ENCODE measurements at places on chromosomes 2 and 18.

- no peak for DNase-seq
Measured at GRCh38 chr2:104434318-104434792, 419.6 kb upstream of the POU3F3 start.

- no peak for DNase-seq
Measured at GRCh38 chr2:222952204-222952603, 91.4 kb downstream of the ACSL3 start.

GRCh38 chr18:3985664-3986063 is 469.4 kb downstream of the DLGAP1 start:
- DNase-seq: no peak

- DNase-seq: no peak
Measured at GRCh38 chr2:218816561-218817011, 15.0 kb downstream of the PRKAG3 start.

DNA sequence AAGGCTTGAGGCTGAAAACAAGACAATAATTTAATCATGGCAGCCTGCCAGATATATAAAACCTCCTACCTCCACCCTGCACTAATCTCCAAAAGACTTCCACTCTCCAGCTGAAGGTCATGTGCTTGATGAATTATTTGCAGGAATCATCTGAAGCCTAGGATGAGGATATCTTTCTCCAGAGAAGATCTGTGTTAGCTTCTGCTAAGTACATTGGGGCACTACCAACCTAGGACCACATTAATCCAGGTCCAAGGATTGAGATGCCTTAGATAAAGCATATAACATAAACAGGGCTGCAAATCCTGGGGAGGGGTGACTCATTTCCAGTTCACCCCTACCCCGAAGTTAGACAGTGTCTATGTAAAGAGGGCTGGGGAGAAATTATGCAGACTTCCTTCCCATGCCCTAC is 80.5 kb upstream of the FRZB start:
- no peak for DNase-seq

DNA sequence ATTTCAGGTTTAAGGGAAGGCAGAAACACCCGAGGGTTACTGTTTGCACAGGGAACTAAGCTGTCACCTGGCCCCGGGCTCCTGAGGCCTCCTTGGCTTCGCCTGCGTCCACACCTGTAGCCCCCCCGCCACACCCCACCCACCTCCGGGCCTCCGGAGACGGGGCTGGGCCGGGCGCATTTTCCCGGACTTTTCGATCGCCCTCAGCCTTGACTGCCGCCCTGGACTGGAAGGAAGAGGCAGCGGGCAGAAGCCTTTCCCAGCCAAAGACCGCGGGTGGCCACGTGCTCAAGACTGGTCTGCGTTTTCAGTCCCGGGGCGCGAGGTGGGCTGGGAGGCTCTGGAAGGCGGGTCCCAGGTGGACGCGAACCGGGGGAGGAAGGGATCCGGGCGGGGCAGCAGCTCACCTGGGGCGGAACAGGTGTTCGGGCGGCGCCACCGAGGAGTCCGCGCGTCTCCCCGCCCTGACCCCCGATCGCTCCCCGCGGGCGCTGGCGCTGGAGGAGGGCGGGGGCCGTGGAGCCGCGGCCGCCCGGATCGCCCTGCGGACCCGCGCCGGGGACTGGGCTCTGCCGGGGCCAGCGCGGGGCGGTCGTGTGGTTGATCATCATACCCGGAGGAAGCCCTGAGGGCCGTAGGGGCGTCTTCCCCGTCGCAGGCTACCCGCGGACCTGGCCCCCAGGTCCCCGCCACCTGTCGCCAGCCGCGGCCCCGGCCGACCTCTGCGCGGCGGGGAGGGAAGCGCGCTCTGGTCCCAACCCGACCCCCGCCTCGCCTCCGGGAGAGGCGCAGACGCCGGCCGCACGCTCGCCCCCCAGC is 3.2 kb downstream of the ID2 start:
- DNase-seq: peak; percentile 30

DNA sequence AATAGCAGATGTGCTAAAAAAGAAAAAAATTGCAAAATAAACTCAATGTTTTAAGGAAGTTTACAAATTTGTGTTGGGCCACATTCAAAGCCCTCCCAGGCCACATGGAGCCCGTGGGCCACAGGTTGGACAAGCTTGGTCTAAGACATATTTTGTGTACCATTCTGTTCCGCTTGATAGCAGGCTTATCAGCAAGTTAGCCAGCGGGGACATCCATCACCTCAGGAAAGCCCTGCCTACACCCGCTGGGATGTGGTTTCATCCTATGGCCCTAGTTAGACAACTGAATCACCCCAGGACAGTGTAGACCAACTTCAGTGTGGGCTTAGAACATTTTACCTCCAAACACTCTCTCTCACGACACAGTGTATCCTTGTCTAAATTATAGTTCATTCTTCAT is 32.6 kb downstream of the CD8B2 start:
- DNase-seq: no peak
